ENCODE measurements at places on chromosomes 7 and 10.

GRCh38 chr10:97427571-97428179 lies 1.7 kb downstream of the PGAM1 start:
- DNase-seq: peak; percentile 59

DNA sequence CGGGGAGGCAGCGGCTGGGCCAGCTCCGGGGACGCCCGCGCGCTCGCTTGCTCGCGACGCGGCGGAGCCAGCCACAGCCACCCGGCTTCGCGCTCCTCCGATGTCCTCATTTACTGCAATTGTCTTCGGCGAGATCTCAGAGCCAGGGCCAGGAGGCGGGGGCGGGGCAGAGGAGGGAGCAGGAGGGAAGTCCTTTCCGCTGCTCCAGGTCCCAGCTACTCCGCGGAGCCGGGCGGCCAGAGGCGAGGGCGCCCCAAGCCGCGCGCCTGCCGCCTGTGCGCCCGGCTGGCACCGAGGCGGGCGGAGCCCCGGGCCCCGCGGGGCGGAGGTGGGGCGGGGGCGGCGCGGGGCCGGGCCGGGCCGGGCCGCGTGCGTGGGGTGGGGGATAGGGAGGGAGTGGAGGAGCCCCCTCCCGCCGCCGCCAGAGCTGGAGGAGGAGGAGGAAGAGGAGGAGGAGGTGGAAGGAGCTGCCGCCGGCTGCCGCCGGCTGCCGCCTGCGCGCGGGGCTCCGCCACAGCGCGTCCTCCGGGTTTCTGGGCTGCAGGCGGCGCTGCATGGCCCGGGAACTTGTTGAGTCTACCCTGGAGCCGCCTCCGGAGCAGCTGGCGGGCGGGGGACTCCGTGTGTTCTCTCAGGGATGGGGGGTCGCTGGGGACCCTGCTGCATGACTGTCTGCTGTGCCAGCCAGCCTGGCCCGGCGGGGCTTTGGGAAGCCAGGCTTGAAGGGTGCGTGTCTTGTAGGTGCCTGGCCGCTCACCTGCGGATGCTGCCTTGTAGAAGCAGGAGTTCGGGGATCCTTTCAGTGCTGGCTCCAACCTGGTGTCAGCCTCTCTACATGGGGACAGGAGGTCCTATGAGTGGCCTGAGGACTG lies at the start of gene INSYN2A:
TSS of gene INSYN2A (minus strand) at position 310 of the 872 bp plus-strand sequence. CDS start 20,196 bp downstream, outside the sequence.
- no peak for DNase-seq

DNA sequence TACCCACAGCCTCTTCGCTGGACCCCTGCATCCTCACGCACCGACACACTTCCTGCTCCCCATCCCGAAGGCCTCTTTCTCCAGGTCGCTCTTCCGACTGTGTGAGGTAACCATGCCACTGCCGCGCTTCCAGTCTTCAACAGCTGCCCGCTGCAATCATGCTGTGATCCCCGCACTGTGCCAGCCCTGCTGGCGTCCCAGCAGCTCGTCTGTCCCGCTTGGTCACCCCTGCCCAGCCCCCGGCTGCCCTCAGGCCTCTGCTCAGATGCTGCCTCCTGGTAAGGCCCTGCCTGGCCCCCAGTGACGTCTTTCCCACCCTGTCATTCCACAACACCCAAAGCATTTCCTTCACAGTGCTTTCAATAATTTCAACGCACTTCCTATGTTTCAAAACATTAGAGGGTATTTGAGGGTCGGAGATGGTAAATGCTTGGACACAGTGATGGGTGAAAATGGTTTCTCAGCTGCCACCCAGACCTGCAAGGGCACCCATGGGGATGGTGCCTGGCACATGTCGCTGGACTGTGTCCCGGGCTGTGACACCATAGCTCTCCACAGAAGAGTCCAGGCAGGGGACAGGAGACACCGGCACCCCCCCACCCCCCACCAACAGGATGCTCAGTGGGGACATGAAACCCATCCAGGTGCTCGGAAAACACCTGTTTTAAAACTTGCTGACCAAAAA lies 125.2 kb downstream of the MAD1L1 start:
- DNase-seq: no peak

DNA sequence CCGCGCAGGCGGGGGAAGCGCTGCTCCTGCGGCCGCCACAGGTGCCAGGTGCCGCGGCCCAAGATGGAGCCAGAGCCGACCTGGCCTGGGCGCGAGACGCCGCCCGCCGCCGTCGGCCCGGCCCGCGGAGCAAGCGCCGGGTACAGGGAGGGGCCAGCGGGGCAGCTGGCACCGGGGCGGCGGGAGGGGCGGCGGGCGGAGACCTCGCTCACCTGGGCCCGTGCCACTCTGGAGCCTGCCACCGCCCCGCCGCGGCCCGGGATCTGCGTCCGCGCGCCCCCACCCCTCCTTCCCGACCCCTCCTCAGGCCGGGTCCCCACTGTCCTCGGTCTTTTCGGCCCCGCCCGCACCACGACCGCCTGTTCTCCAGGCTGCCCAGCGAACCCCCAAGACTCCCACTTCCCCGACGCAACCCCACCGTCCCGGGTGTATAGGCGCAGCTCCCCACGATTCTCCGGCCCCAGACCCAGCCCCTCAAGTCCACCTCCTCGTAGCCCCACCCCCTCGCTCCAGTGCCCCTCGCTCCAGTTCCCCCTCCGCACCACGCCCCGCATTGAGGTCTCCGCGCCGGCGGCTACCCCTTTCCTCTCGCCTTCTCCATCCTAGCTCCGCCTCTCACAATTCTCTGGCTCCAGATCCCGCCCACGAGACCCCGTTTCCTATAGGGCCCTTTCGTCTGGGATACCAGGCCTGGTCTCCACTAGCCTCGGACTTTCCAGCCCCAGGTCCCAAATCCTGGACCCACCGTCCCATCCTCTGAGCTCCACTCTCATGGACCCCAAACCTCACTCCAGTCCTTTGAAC lies at the start of gene GPRIN2:
TSS of gene GPRIN2 (minus strand) at position 144 of the 804 bp plus-strand sequence. CDS start 5,922 bp downstream, outside the sequence.
- DNase-seq: peak; percentile 6

- no peak for DNase-seq
Measured at GRCh38 chr7:111710839-111711380, 148.6 kb upstream of the IMMP2L start.
